ENCODE measurements at places on chromosomes 7 and 10.

- no peak for DNase-seq
These were observed 76.1 kb downstream of the SKIDA1 start for GRCh38 chr10:21449288-21449966.

DNA sequence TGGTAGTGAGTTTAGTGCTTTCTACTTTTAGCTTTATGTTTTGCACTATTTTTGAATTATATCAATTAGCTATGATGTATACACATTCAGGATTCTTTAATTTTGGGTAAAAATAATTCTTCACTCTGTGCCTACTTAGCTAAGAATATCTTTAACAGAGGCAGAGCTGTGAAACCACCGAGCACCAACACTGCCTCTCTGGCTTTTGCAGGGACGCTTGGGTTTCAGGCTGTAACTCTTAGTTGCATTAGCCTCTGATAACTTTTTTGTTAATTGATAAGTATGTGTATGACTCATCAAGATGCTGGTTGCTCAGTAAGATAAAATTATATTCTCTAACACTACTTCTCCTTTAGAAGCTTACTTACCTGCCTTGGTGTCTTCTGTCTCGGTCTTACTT, 738.3 kb downstream of the AUTS2 start:
- no peak for DNase-seq

GRCh38 chr7:70436790-70437350, 695.1 kb upstream of the GALNT17 start:
- no peak for DNase-seq

- DNase-seq, result no peak
These were observed 96.2 kb downstream of the SGMS1 start for GRCh38 chr10:50527442-50528043.

GRCh38 chr10:54614072-54614471, 187.0 kb downstream of the PCDH15 start:
- DNase-seq, result no peak

- no peak for DNase-seq
These were observed 144.2 kb upstream of the STEAP4 start for GRCh38 chr7:88450874-88451273.

DNA sequence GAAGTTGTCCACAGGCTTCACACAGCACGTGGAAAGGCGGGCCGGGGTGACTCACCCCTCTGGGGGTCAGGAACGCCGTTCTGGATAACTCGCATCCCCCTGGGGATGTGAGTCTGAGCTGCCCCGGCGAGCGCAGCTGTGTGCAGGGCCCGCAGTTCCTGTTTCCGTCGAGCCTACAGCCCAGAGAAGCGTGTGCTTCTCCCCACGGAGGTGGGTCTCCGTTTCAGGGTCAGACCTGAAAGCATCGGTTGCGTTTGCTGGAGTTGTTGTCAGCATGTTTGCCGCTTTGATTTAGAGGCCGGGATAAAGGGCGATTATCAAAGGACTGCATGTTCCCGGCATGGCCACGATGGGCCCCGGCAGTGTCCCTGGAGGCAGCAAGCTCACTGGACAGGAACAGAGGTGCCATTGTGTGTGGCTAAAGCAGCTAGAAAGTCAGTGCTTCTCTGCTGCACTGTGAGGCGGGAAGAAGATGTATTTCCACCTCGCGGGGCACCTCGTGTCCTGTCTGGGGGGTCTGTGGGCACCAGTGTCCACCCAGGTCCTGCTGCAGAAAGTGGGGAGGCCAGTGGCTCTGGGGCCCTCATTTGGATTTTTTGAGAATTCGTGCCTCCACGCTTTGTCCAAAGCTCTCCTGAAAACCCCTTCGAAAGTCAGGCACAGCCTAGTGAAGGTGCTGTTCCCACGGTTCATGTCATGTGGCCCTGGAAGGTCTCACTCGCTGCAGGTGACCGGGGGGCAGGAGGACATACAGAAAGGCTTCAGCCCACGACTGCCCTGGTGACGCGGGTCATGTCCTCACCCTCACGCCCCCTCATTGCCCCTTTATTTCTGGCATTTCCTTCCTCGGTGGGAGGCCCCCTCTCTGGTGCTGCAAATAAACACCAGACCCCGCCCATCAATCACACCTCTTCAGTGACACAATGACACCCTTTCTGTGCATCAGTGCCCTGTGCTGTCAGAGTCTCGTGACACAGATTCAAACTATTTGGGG, 27.4 kb upstream of the GDI2 start:
- DNase-seq, result no peak

GRCh38 chr7:33716581-33717477, 188.5 kb upstream of the BMPER start:
- DNase-seq, result no peak

- DNase-seq, result no peak
These were observed 119.5 kb downstream of the RNF216 start for GRCh38 chr7:5661942-5662341.

DNA sequence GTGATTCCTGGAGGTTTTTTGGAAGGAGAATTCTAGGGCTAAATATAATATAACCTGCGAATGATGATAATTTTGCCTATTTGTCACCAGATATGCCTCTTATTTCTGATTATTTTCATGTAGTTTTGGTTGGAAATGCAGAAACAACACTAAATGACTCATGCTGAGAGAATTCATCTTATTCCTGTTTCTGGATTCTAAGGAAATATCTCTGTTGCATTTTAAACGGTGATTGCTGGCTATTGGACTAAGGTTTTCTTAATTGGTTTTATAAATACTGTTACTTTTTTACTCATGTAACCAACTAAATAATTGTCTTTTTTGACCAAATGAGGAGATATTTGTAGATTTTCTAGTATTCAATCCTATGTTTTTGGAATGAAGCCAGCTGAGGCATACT, 204.9 kb upstream of the NPSR1 start:
- DNase-seq, result no peak

- no peak for DNase-seq
These were observed 2.4 kb downstream of the ZMIZ2 start for GRCh38 chr7:44750921-44751571.

GRCh38 chr10:131868436-131868835, 32.4 kb upstream of the PPP2R2D start:
- DNase-seq, result no peak

GRCh38 chr7:44534501-44534900, 6.6 kb downstream of the NPC1L1 start:
- DNase-seq, result no peak

DNA sequence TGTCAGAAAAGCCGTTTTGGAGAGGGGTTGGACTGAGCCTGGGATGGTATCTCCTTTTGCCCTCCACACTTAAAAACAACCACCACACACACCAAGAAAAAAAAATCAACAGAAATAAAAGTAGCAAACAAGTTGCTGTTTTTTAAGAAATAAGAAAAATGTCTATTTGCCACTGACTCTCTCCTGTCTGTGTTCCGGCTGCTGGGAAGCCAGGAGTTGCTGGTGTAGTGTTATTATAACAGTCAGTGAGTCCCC, 163 bp downstream of the EGR2 start:
- no peak for DNase-seq
